Upper lobe of right lung (tissue), 1 donor: ENCODE measurements at places on chromosomes 5 and 9.

- peak; percentile 40 for DNase-seq
These were observed 115.2 kb downstream of the ADAMTS2 start for GRCh38 chr5:179230061-179230461.

DNA sequence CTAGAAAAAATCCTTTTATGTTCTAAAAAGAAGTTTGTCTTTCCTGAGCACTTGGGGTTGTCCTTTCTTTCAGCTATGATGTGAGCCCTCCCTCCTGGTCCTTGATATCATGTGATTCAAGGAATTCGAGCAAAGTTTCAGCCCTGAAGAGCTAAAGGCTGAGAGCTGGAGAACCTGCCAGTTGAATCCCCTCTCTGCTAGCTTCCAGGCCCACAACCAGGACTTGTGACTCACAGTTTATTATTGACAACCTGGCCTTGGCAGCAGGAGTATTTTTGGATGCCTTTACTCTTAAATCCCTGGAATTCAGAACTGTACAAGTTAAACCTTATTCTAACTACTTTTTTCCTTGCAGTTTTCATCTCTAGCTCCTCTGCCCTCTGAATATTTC lies 182.8 kb downstream of the SPOCK1 start:
- DNase-seq: no peak

- no peak for DNase-seq
These were observed 65.3 kb upstream of the TGFBR1 start for GRCh38 chr9:99039505-99040182.

- no peak for DNase-seq
These were observed 216.8 kb downstream of the TRIM36 start for GRCh38 chr5:114952876-114953275.

DNA sequence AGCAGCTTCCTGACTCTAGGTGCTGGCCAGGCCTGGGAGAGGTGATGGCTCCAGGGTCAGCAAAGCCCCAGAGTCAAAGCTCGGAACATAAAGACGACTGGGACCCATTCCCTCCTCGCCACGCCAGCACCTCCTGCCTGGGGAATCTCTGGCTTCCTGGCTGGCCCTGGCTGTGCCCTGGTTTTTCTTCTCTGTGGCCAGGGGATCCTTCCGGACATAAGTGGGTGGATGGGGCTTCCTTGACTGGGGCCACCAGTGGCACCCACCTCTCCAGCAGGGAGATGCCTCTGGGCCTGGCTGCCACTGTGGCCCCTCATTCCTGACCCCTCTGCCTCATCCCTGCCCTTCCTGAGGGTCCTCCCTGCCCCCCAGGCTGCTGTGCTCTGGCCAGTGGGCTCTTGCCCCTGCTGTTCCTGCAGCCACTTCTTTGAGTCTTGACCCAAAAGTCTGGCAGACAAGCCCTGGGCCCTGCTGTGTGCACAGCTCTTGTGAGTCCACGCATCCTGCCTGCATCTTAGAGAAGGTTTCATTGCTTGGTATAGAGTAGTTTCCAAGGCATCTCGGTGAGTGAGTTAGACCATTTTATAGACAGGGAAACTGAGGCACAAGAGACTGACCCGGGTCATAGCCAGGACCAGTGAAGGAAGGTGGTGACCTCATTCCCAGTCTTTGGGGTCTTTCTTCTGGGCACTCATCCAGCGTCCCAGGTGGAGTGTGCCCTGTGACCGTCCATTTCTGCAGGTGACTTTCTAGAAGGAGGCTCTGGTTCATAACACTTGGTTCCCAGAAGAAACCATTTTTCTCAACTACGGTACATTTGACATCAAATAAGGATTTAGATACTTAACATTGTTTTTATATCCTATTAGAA lies 17.3 kb upstream of the LPCAT1 start:
- DNase-seq: peak; percentile 49

GRCh38 chr5:33242277-33242676 lies 198.5 kb upstream of the TARS1 start:
- no peak for DNase-seq

- no peak for DNase-seq
These were observed 229.8 kb downstream of the DRD1 start for GRCh38 chr5:175214152-175214551.

DNA sequence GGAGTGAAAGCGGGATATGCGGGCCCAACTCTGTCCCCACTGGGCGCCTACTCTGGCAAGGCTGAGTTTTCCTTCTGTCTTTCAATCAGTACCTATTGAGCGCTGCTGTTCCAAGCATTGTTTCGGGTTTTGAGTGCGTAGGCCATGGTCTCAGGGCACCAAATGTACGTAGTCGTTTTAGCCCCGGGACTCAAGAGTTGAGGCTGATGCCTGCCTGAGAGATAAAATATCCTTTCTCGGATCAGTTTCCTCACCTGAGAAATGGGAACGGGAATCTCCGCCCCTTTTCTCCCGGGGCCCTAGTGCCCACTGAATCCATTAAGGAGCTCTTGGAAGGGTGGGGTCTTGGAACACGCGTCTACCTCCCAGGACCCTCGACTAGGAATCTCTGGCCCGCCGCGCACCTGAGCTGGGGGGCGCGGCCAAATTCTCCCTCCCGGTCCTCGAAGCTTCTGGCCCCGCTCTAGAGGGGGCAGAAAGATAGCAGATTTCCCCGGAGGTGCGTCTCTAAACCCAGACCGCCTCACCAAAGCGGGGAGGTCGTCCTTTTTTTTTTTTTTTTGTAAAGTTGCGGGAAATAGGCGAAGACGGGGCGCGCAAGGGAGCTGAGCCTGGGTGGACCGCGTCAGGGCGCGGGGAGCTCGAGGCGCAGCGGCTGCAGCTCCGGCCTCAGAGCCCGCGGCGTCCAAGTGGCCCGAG lies 494 bp upstream of the CXXC5 start:
- DNase-seq: peak; percentile 59

DNA sequence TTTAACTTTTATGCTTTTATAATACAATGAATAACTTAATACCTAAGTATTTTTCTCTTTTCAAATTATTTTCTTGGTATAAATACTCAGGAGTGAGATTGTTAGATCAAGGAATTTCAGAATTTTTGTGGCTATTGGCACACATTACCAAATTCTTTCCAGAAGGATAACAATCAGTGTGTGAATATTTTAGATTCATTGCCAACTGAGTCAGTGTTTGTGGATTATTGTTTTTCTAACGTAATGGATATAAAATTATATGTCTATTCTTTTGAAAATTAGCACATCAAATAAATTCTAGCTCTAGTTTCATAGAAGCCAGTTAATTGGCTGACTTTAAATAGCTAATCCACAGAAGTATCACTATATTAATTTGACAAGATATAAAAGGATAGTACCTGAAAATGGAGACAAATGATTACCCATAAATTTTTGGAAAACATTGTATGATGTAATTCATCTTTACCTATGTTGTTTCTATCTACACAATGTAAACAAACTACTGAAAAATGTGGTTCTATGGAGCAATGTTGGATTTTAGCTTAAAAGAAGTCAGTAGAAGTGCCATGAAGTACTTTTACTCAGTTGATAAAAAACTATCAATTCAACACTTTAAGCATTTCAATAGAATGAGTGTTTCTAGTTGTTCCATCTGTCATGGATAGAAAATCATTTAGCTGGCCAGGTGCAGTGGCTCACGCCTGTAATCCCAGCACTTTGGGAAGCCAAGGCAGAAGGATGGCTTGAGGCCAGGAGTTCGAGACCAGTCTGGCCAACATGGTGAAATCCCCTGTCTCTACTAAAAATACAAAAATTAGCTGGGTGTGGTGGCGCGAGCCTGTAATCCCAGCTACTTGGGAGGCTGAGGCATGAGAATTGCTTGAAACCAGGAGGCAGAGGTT lies 185.1 kb downstream of the ADAMTSL1 start:
- DNase-seq: no peak

GRCh38 chr9:93730648-93731047 lies 154.3 kb downstream of the PHF2 start:
- no peak for DNase-seq

DNA sequence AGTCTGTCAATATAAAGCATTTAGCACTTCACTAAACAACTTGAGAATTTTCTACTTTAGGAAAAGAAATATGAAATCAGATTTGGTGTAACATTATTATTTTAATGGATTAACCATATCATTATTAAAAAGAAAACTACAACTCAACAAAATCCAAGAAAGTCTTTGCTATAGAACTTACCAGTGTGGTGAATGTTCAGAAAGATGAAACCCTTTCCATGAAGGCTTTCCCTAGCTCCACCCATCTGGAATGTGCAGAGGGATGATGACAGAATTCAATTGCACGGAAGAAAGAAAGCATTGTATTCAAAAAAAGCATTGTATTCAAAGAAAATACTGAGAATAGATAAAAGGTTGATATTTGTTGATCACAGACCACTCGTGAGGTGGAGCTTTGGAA lies 328.6 kb upstream of the NUDT12 start:
- no peak for DNase-seq
